Left lung (tissue), 14 donors: ENCODE measurements at places on chromosomes 5 and 9. TPM values are rescaled to one million over a fixed set of nuclear protein-coding genes. Genes with fewer than 3 reads are reported as not detected.

- no peak for DNase-seq
Observed at GRCh38 chr5:119341452-119342349, 14.1 kb upstream of the TNFAIP8 start.

DNA sequence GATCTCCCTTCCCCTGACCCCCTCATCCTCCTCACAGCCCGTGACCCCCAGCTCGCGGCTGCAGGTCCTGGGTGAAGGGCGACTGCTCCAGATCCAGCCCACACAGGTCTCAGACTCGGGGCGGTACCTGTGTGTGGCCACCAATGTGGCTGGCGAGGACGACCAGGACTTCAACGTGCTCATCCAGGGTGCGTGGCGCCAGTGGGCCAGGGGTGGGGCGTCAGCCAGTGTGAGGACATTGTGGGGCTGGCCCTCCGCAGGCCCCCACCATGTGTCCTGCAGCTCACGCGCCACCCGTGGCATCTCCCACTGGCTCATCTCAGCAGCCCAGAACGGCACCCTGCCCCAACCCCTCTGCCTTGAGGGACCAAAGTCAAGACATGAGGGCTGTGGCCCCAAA is 67.1 kb upstream of the ASS1 start:
- no peak for DNase-seq

- peak; percentile 49 for DNase-seq
Observed at GRCh38 chr9:116156621-116157314, 3.2 kb downstream of the PAPPA start.

Gene WWC1
- polyA plus RNA-seq: 95.5 TPM

GRCh38 chr5:38874948-38875456 is 29.2 kb downstream of the OSMR start:
- no peak for DNase-seq

- DNase-seq: no peak
Observed at GRCh38 chr9:123868002-123868401, 61.9 kb downstream of the DENND1A start.

DNA sequence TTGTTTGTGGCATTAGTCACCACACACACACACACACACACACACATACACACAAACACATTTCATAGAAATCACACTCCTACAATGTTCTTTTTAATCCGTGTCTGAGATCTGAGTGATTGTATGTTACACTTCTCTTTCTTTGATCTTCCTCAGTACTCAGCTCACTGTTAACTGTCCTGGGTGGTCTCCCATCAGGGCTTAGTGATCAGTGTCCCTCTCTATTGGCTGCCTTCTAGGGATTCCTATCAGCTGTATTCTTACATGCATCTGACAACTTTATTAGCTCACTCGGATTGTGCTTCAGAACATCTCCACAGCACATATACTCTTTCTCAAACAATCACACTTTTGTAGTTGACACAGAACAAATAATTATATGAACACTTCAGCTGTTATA is 170.2 kb upstream of the POU5F2 start:
- DNase-seq: no peak

GRCh38 chr5:135212361-135213026 is 178.5 kb upstream of the PITX1 start:
- no peak for DNase-seq

Gene MLANA
- 1.1 TPM for polyA plus RNA-seq

GRCh38 chr9:78371981-78372380 is 75.1 kb downstream of the PSAT1 start:
- DNase-seq: no peak

- no peak for DNase-seq
Observed at GRCh38 chr5:125883223-125883622, 540.0 kb upstream of the GRAMD2B start.

DNA sequence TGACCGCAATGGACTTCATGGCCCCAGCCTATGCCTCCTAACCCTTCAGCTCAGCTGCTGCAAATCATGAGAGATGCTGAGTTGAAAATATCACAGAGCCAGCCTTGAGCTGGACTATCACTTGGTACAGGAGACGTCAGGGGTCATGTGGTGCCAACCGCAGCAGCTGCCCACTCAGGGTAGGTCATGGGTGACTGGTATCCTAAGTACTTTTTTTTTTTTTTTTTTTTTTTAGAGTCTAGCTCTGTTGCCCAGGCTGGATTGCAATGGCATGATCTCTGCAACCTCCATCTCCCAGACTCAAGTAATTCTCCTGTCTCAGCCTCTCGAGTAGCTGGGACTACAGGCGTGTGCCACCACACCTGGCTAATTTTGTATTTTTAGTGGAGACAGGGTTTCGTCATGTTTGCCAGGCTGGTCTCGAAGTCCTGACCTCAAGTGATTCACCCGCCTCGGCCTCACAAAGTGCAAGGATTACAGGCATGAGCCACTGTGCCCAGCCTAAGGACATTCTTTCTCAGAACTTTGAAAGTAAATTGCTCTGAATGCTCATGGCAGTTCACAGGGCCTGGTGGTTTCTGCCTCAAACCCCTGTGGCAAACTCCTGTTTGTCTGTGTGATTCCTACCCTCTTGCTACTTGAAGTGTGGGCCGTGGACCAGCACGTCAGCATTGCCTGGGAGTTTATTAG is 21.3 kb downstream of the WWC1 start:
- DNase-seq: no peak

DNA sequence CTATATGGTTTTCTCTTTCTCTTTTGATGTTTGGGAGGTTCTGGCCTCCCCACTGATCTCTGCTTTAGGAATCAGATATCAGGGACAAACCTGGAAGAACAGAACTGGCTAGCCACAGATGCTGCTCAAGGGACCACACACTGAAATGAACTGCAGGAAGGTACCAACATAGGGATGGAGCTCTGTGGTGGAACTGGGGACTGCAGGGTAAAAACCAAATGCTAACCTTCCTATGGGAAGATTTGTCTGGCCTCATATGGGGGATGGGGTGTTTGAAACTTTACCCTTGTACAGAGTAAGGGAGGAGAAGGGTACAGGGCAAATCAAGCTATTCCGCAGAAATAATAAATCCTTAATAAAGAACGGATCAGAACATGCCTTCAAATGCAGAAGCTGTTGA is 49.4 kb downstream of the ELOVL7 start:
- no peak for DNase-seq

- no peak for DNase-seq
Observed at GRCh38 chr9:75988663-75989062, 98.2 kb downstream of the PCSK5 start.

DNA sequence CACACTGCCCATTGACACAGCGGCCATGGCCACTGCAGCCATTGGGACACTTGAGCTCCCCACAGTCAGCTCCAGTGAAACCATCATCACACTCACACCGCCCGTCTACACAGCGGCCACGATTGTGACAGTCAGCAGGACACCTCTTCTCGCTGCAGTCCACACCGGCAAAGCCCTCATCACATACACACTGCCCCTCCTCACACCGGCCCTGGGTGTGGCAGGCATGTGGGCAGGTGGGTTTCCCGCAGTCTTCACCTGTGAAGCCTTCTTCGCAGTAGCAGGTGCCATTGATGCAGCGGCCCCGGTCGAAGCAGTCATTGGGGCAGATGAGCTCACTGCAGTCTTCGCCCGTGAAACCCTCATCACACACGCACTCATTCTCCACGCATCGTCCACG is 31.5 kb downstream of the TNC start:
- no peak for DNase-seq

GRCh38 chr5:80300125-80300524 is 19.7 kb upstream of the SPZ1 start:
- no peak for DNase-seq

Gene DNM1
- 62.7 TPM for polyA plus RNA-seq

DNA sequence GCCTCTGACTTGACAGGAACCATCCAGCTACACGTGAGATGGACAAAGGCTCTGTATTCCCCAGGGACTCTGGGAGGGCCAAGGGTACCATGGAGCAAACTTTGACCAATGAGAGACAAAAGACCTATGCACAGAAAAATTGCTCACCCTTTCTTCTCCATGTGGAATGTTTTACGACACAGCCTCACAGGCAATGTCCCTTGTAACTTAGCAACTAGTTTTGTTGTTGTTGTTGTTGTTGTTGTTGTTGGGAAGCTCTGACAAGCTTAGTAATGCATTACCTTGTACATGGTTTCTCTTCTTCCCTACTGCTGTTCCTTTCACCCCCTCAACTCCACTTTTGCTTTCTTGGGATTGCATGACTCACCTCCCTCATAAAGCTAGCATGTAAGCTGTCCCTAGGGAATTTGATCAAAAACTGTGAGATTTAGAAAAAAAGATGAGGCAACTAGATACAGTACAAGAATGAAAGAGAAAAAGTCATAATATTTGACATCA is 550.9 kb downstream of the RAB3C start:
- no peak for DNase-seq

- no peak for DNase-seq
Observed at GRCh38 chr5:1764606-1764960, 35.1 kb downstream of the MRPL36 start.

- DNase-seq: no peak
Observed at GRCh38 chr5:1878050-1878849, 4.5 kb downstream of the IRX4 start.

GRCh38 chr5:32258424-32258823 is 54.3 kb downstream of the MTMR12 start:
- DNase-seq: no peak

Gene CDH18
- polyA plus RNA-seq: 1.3 TPM

DNA sequence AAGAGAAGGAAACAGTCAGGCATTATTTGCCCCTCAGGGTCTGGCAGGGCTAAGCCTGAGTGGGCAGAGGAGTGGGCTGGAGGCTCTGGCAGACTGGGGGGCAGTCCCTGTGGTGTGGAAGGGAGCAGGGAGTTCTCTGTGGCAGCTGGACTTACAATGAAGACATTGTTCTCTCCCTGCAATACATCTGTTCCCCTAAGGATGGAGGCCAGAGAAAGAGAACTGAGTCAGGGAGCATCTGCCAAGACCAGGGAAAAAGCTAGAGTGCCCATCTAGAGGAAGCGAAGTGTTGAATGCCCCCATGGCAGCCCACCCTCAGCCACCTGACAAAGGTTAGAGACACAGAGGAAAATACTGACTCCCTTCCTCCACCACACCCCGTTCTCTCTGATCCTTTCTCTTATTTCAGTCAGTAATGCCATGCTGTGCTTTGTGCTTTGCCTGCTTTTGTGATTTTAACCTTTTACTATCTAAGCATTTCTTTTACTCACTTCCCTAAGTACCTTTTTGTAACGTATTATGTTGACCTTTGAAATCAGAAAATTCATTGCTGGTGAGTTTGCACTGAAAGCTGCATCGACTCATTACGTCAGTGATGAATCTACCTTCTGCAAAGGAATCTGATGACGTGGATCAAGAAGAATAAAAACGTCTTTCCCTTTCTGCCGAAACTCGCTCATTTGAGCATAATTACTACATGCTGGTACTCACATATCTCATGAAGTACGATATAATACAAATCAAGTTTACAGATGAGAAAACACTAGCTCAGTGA is 76.0 kb downstream of the ACTL7B start:
- DNase-seq: no peak

- DNase-seq: no peak
Observed at GRCh38 chr5:172147857-172148256, 40.2 kb downstream of the STK10 start.

Gene PCDHA1
- polyA plus RNA-seq: not detected

DNA sequence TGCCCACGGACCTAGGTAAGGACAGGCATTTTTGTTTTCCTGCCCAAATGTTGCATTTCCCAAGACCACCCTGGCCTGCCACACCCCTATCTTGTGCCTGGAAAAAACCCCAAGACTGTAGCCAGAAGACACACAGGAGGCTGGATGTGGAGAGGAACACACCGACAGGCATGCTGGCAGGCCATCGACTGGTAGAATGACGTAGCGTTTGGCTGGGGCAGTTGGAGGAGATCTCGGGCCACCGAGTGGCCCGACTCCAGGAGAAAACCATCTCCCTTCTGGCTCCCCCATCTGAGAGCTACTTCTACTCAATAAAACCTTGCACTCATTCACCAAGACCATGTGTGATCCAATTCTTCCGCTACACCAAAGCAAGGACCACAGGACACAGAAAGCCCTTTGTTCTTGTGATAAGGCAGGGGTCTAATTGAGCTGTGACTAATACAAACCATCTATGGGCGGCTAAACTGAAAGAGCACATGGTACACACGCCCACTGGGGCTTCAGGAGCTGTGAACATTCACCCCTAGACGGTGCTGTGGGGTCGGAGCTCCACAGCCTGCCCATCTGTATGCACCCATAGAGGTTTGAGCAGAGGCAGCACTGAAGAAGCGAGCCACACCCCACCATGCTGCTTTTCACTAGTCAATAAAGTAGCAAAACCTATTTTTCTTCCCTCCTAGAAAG is 38.9 kb upstream of the N4BP3 start:
- no peak for DNase-seq

- peak; percentile 40 for DNase-seq
Observed at GRCh38 chr5:102295534-102296177, 428 bp downstream of the SLCO4C1 start.

GRCh38 chr9:125540497-125540896 is 166.5 kb downstream of the MAPKAP1 start:
- DNase-seq: no peak

DNA sequence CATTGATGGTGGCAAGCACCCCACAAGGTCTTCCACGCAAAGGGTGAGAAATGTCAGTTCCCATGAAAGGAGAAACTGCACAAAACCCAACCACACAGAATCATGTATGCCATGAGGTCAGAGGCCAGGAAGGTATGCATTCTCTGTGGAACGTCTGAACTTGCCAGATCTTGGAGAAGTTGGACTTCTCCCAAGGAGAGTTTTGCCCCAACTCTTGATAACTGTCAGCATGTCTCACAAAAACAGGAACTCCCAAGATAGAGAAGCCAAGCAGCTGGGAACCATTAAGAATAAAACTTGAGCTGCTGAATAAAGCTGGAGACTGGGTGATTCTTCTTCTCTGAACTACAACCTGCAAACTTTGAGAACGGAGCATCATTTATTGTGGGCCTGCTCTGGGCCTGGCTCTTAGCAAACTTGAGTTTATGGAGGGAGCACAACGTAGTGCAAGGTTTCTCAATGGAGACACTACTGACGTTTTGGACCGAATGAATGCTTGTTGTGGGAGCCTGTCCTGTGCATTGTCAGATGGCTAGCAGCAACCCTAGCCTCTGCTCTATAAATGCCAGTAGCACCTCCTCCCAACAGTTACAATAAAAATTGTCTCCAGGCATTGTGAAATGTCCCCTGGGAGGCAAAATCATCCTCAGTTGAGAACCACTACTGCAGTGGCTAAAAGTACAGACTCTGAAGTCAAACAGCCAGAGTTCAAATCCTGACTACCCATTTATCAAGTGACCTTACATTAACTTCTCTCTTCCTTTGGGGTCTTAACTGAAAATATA is 193.5 kb downstream of the ACTL7B start:
- no peak for DNase-seq

- no peak for DNase-seq
Observed at GRCh38 chr5:147098233-147098790, 136.5 kb upstream of the STK32A start.

GRCh38 chr9:19689328-19690101 is 99.3 kb downstream of the SLC24A2 start:
- DNase-seq: no peak

DNA sequence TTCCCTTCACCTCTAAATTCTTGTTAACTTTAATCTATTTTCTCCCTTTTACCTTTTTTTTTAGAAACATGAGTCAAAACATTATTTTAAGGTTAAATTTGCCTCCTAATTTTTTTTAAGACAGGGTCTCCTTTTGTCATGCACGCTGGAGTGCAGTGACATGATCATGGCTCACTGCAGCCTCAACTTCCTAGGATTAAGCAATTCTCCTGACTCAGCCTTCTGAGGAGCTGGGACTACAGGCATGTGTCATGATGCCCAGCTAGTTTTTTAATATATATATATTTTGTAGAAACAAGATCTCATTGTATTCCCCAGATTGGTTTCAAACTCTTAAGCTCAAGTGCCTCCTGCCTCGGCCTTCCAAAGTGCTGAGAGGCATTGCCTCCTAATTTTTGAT is 424.7 kb upstream of the FAM174A start:
- DNase-seq: no peak
